Activated naive CD4-positive, alpha-beta T cell treated with anti-CD3 and anti-CD28 coated beads for 36 hours (primary cell): ENCODE measurements at places on chromosomes 16 and 17. TPM values are rescaled to one million over a fixed set of nuclear protein-coding genes. Genes with fewer than 3 reads are reported as not detected.

SPATA22 gene
- total RNA-seq = not detected

CHST6 gene
- total RNA-seq = not detected

DNA sequence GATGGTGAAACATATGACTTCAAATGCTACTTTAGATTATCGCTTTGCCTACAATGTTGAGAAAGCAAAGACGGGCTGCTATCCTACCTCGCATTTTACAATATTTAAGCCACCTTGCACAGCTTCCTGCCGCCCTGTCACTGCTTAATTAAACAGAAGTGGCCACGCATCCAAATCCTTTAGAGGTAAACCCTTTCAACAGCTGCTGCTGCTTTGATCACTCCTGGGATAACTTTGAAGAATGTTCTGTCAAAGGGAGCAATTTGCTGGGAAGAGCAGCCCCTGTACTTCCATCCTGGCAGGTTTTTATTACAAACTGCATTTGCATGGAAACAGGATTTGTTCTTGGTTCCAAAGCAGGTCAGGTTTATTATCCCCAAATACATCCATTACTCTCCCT lies 24.2 kb upstream of the SSTR2 start:
- no peak overlapping the region for H3K4me3 ChIP-seq
- H3K36me3 ChIP-seq = no peaks in the 10 kb centered on the region
- no peak for DNase-seq
- H3K27ac ChIP-seq = no peak overlapping the region

- H3K4me3 ChIP-seq = no peak overlapping the region
- H3K36me3 ChIP-seq = no peaks in the 10 kb centered on the region
- no peak for DNase-seq
- no peaks in the 10 kb centered on the region for H3K4me1 ChIP-seq
Observed at GRCh38 chr16:63363738-63364137, 1327.5 kb upstream of the CDH8 start.

KRT39 gene
- total RNA-seq = not detected

DNA sequence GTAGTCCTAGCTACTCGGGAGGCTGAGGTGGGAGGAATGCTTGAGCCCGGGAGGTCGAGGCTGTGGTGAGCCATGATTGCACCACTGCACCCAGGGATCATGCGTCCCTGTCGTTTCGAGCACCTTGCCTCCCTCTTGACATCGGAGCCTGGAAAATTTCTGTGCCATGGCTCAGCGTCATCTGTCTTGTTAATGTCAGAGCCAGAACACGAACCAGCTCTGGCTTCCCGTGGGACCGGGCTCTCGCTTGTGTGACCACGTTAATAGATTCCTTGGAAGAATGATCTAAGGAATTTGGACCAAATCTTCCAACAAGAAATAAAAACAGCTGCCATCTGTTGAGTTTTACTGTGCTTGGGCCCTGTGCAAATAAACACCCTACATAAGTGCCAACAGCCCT lies 117.7 kb downstream of the ABCC1 start:
- no peak for DNase-seq
- peaks cover 28% of the 10 kb centered on the region for H3K36me3 ChIP-seq
- H3K27me3 ChIP-seq = no peaks in the 10 kb centered on the region
- H3K4me3 ChIP-seq = no peak overlapping the region

TNS4 gene
- 5.9 TPM for total RNA-seq

GRCh38 chr16:30947859-30948666 lies 805 bp upstream of the ORAI3 start:
- peaks cover 9% of the 10 kb centered on the region for H3K36me3 ChIP-seq
- DNase-seq = no peak
- H3K4me1 ChIP-seq = peaks cover 11% of the 10 kb centered on the region

- H3K4me3 ChIP-seq = no peak overlapping the region
- no peak for DNase-seq
- no peak overlapping the region for H3K27ac ChIP-seq
- no peaks in the 10 kb centered on the region for H3K27me3 ChIP-seq
Observed at GRCh38 chr16:4246777-4247459, 5.0 kb upstream of the SRL start.

DNA sequence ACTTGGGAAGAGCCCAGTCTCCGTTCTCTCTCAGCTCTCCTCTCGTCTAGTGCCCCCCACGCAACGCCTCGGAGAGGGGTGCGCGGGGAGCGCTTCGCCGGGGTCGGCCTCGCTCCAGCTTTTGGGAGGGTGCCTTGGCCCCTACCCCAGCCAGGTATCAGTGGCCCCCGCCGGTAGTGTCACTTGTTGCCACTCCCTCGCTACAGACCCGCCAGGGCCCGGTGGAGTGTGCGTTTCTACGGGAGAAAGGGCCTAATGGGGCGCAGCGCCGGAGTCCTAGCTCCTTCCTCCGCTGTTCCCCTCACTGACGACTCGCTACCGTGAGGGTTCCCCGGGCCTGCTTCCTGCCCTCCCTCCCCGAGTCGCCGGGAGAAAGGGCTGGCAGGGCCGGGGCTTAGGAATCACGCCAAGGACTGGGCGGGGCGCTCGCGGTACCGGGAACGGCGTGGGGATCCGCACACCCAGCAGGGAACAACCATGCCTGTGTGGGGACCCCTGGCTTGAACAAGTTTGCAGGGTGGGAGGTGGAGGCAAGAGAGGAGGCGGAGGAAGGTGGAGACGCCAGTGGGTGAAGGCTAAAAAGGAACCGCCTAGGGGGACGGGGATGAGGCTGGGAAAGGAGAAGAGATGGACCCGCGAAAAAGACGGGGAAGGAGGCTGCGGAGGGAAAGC lies 997 bp upstream of the CDH11 start:
- H3K36me3 ChIP-seq = no peaks in the 10 kb centered on the region
- DNase-seq = no peak

ODAD4 gene
- 0.79 TPM for total RNA-seq

GRCh38 chr17:42072323-42073187 lies 22.2 kb upstream of the C17orf113 start:
- peaks cover 8% of the 10 kb centered on the region for H3K4me1 ChIP-seq
- H3K27ac ChIP-seq = no peak overlapping the region
- no peak for DNase-seq
- H3K27me3 ChIP-seq = peaks cover 27% of the 10 kb centered on the region
- no peak overlapping the region for H3K4me3 ChIP-seq

VTN gene
- not detected for total RNA-seq

MT2A gene
- 95.7 TPM for total RNA-seq

DNA sequence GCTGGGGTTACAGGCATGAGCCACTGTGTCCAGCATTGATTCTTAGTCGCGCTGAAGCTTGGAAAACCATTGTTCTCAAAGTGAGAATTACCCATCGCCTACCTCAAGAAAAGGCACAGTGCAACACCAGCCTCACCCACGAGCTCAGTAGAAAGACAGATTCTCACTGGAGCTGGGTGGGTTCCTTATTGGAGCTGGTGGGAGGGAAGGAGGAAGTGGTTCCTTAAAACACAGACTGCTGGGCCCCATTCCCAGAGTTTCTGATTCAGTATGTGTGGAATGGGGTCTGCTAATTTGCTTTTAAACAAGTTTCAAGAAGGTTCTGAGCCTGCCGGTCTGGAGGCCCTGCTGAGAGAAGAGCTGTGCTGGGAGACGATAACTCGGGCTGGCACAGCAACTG lies 264.7 kb downstream of the ENGASE start:
- peaks cover 14% of the 10 kb centered on the region for H3K27me3 ChIP-seq
- H3K36me3 ChIP-seq = no peaks in the 10 kb centered on the region
- H3K4me1 ChIP-seq = no peaks in the 10 kb centered on the region
- H3K27ac ChIP-seq = no peak overlapping the region

NPIPB6 gene
- 2.0 TPM for total RNA-seq

DNA sequence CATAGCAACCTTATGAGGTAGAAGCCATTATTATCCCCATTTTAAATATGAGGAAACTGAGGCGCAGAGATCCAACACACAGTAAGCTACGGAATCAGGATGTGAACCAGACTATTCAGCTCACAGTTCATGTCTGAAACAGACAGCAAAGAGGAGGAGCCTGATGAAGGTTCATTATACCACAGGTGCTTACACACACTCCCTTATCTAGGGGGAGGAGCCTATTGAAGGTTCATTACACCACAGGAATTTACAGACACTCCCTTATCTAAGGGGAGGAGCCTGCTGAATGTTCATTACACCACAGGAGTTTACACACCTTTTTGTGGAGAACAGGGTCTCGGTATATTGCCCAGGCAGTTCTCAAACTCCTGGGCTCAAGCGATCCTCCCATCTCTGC lies 21.9 kb downstream of the C16orf95 start:
- no peak for DNase-seq
- no peak overlapping the region for H3K27ac ChIP-seq
- H3K36me3 ChIP-seq = peaks cover 7% of the 10 kb centered on the region
- H3K27me3 ChIP-seq = no peaks in the 10 kb centered on the region
- peaks cover 2% of the 10 kb centered on the region for H3K4me1 ChIP-seq

GPR179 gene
- 0.07 TPM for total RNA-seq

GPR142 gene
- total RNA-seq = not detected

ACSM3 gene
- 29.6 TPM for total RNA-seq

- no peak for DNase-seq
- no peak overlapping the region for H3K4me3 ChIP-seq
- H3K4me1 ChIP-seq = no peaks in the 10 kb centered on the region
Observed at GRCh38 chr16:76899767-76900166, 291.2 kb upstream of the MON1B start.

- no peak for DNase-seq
- H3K27ac ChIP-seq = no peak within 1 kb of the TSS
- H3K27me3 ChIP-seq = peaks cover 17% of the 10 kb centered on the region
Observed at GRCh38 chr17:40664582-40665333, at the start of gene KRT222. Gene KRT222 (minus strand): TSS chr17:40665177. CDS start chr17:40665099, 78 bp downstream.

GRCh38 chr17:33055171-33055611 lies 63.5 kb downstream of the SPACA3 start:
- H3K36me3 ChIP-seq = no peaks in the 10 kb centered on the region
- no peaks in the 10 kb centered on the region for H3K4me1 ChIP-seq
- H3K27me3 ChIP-seq = peaks cover 3% of the 10 kb centered on the region
- DNase-seq = no peak
- no peak overlapping the region for H3K4me3 ChIP-seq

DNA sequence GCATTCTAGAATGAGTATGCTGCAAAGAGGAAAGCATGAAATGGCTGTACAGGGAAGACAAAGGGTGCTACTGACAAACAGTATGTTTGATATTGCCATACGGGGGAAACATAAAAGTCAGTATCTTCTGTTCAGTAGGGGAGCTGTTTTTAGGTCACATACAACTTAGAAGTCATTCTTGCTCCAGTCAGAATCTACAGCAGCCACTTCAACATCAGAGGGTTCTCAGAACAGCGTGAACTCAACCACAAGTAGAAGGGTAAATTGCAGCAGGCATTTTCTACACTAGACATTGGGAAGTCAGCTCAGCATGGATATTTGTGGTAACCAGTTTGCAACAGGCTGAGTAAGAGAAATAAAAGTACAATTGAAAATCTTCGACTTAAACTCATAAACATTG lies 1241.8 kb upstream of the GOT2 start:
- no peaks in the 10 kb centered on the region for H3K36me3 ChIP-seq
- H3K4me3 ChIP-seq = no peak overlapping the region
- DNase-seq = no peak
- no peaks in the 10 kb centered on the region for H3K27me3 ChIP-seq
- H3K4me1 ChIP-seq = no peaks in the 10 kb centered on the region
- no peak overlapping the region for H3K27ac ChIP-seq

DNA sequence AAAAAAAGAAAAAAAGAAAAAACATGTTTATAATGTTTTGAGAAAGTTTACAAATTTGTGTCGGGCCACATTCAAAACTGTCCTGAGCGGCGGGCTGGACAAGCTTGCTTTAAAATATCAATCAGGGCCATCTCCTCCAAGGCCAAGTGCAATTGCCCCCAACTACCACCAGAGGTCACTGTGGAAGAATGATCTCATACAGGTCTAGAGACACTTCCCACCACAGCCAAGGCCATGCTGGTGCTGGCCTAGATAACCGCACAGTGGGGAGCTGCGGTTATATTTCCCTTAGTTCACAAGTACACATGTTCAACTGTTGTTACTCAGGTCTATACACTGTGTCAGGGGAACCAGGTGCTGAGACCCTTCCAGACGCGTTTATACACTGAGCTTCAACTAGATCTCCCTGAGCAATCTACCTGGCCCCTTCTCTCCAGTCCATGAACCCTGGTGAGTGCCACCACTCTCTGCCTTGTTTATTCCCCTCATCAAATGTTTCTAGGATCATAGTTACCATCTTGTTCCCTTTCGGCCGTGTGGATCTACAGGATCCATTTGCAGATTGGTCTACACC lies 83.8 kb upstream of the CCL2 start:
- no peaks in the 10 kb centered on the region for H3K36me3 ChIP-seq
- no peak overlapping the region for H3K27ac ChIP-seq
- H3K4me3 ChIP-seq = no peak overlapping the region
- DNase-seq = peak; percentile 68

DNA sequence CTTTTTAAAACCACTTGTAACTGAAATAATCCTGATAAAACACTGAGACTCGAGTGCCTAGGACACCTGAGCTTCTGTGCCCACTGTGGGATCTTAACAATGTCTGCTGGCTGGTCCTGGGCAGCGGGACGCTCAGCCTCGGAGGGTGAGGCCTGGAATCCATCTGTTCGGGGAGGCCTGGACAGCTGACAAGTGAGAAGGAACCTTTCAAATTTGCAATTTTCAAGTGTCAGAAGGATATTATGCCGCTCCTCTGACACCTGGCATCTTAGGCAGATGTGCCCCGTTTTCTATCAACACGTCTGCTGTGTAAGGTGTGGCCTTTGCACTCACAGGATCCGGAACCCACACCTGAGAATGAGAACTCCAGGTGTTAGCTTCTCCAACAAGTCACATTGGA lies 33.1 kb upstream of the C16orf78 start:
- H3K27me3 ChIP-seq = peaks cover 30% of the 10 kb centered on the region
- no peak for DNase-seq
- H3K4me1 ChIP-seq = no peaks in the 10 kb centered on the region
- H3K27ac ChIP-seq = no peak overlapping the region

DNAH9 gene
- total RNA-seq = not detected

DNA sequence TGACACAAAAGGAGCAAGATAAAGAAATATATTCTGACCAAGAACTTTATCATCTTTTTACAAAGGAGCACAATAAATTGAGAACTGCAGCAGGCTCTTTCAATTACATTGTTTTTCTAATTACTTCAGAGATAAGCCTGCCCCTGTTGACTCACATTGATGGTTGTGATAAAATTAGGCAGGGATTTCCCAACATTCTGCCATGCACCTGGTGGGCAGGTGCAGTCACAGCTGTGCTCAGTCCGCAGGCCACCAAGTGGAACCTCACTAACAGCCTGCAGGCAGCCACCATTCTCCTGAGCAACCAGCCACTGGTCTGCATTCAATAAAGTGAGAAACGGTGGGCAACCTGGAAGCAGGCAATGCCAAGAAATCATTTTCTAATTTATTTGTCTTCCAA lies 5.1 kb downstream of the FANCA start:
- no peak overlapping the region for H3K27ac ChIP-seq
- no peak for DNase-seq
- H3K4me3 ChIP-seq = no peak overlapping the region
- peaks cover 48% of the 10 kb centered on the region for H3K36me3 ChIP-seq
- H3K27me3 ChIP-seq = no peaks in the 10 kb centered on the region
- peaks cover 11% of the 10 kb centered on the region for H3K4me1 ChIP-seq

DNA sequence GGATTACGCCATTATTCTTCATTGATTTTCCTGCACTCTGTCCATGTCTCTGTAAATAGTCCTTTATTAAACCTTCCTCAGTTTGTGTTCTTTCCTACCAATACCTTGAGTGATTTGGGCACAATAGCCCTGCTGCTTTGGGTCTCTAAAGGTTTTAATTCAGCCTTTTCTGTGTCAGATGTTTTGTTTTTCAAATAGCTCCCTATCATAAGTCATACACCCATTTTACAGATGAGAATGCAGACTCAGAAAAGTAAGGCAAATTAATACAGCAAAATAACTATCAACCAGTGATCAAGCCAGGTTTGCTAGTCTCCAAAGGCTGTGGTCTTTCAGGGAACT lies 25.0 kb upstream of the KPNB1 start:
- DNase-seq = no peak
- peaks cover 14% of the 10 kb centered on the region for H3K4me1 ChIP-seq
- peaks cover 14% of the 10 kb centered on the region for H3K36me3 ChIP-seq
- H3K4me3 ChIP-seq = no peak overlapping the region
